ENCODE measurements at places on chromosomes 16 and 17.

- DNase-seq = no peak
Measured at GRCh38 chr16:86089991-86090390, 191.0 kb downstream of the IRF8 start.

GRCh38 chr17:2978991-2979390 lies 84.4 kb downstream of the OR1D5 start:
- DNase-seq = no peak

DNA sequence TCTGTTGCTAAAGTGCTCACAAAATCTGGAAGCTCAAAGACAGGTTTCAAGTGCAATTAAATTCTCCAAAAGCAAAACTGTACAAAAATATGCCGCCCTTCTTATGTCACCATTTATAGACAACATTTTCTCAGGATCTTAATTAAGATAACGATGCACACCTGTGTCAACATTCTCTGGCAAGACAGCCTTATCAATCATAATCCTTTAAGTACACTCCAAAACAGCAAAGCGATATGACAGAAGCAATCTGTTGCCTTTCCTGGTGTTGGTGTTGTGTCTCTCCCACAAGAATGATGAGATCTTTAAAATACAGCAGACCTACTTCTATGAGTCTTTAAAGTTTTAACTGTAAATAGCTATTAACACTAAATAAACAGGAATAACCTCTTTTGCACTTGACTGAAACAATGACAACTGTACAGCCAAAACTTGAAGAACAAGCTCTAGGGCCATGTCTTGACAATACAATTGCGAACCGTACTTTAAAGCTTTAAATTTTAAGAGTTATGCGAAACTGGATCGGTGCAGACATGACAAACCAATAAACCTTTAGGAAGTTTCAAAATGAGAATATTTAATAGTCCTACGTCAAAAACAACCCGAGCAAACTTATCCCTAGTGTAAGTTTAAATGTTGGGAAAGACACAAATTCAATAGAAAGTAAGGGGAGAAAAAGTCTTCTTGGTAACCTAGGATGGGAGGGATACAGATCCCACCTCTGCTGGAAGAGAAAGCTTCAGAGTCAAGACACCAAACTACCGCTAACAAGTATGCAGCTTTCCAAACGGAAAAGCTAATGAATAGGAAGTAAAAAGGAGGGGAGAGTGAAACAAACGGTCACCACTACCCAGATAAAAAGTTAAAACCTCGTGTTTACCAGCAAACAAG lies 3.3 kb upstream of the IRX5 start:
- peak; percentile 5 for DNase-seq

GRCh38 chr17:45883063-45883462 lies 11.3 kb upstream of the MAPT start:
- DNase-seq = no peak

GRCh38 chr17:38663125-38663751 lies 11.5 kb downstream of the EPOP start:
- peak; percentile 24 for DNase-seq

- peak; percentile 14 for DNase-seq
Measured at GRCh38 chr16:53822936-53823529, 119.1 kb downstream of the FTO start.

DNA sequence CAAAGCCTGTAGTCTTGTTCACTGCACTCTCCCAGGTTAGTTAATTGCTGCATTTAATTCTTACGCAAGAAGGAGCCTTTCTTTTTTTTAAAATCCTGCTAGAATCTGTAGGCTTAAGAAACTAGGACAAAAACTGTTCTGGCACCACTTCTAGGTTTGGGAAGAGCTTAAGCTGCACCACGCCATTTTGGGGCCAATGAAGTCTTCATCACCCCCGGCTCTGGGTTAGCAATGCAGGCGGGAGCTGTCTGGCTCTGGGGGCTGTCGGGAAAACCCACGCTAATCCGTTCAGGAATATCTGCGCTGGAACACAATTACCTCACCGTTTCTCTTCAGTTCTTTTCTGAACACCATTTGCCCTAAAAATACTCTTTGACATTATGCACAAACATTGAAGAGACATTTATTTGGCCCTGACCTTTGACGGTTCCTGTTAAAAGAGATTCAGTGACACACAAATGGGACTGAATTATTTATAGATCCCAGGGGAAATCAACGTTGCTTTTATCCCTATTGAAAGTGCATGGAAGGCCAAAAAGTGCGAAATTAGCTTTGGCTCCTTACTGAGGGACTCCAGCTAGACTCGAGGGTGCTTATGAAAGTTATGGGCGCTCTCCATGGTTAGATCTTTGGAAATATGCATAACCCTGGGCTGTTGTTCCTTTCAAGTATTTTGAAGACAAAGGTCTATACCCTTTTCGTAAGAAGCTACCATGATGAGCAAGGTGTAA lies 249.2 kb downstream of the HAPSTR1 start:
- no peak for DNase-seq

DNA sequence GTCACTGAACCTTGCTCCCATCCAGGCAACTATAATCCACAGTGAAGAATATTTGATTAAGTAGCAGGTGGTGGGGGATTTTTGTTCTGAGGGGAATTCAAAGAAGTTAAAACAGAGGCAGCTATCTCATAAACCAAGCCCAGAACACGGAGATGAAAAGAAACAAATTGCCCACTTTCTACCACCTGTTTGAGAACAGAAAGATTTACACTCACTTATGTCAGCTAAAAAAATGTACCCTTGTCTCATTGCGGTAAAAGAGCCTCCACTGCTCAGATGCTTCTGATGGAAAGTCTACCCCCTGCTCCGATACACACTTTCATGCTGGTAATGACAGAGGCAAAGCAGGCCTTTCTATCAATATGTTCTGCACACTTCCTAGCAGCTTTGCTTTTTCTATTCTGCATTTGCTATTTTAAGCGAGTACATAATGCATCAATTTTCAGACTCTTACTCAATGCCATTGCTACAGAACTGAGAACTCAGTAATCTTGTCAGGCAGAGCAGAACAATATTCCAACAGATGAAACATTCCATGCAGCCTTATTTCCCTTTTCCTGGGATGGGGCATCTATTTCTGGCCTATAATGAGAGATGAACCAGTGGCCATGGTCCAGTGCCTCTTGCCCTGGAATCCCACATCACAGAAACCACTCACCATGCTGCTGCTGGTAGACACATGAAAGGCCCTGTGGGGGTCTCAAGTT lies 29.0 kb downstream of the CDK5R1 start:
- no peak for DNase-seq

DNA sequence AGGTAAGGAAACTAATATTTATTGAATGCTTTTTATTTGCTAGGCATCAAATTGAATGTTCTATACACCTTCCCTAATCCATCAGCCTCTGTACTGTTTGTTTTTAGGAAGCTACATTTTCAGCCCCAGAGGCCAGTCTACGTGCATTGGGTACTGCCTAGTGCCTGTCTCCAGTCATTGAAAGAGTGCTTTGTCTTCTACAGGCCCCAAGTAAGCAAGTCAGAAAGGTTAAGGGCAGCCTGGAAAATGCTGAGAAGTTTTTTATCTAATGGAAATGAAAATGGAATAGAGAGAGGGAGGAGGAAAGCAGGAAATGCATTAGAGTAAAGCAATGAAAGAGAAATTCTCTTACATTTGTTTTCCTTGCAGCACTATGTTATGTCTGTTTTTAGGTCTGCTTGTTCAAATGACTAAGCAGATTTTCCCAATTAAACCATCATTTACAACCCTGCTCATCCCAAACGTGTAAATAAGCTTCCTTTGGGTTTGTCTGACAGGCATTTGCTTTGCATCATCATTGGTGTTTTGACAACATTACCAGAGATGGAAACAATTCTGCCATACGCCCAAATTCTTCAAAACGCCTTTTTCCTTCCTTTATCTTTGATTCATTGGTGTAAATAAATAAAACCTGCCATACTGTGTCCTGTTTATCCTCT lies 116.0 kb upstream of the GOT2 start:
- no peak for DNase-seq

GRCh38 chr17:34667656-34668055 lies 88.3 kb downstream of the TMEM132E start:
- no peak for DNase-seq

DNA sequence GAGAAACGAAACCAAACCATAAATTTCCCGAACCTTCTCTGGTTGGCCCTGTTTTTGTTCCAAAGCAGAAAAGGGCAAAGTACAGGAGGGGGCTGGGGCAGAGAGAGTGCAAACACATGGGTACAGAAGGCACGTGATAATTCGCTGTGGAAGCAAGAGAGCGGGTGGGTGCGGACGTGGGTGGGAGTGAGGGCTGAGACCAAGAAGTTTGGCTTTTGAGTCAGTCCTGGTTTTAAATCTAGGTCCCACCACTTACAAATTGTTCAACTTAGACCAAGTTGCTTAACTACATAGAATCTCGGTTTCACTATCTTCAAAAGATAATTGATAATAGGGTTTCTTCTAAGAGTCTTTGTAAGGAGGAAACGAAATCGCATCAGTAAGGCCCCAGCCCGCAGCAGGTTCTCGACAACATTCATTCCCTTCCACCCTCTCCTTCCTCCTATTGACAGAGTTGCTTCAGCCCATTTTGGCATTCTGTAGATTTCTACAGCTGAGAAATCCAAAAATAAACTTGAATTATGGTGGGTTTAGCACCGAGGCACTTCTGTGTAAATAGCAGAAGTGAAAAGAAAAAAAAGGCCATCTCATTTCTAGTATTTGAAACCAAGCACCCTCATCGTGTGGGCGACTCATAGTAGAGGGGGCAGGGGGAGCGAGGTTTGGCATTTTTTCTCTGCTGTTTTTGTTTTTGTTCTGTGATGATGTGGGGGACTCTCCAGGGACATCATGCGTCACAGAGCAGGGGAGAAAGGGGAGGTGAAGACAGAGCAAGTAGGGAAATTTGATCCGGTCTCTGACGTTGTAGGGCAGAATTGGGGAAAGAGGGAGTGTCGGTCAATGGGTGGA lies 33.6 kb upstream of the CCR7 start:
- peak; percentile 12 for DNase-seq

- DNase-seq = no peak
Measured at GRCh38 chr16:2821487-2822157, 4.6 kb downstream of the PRSS21 start.

- peak; percentile 31 for DNase-seq
Measured at GRCh38 chr17:74631468-74632450, 8.2 kb upstream of the CD300E start.

DNA sequence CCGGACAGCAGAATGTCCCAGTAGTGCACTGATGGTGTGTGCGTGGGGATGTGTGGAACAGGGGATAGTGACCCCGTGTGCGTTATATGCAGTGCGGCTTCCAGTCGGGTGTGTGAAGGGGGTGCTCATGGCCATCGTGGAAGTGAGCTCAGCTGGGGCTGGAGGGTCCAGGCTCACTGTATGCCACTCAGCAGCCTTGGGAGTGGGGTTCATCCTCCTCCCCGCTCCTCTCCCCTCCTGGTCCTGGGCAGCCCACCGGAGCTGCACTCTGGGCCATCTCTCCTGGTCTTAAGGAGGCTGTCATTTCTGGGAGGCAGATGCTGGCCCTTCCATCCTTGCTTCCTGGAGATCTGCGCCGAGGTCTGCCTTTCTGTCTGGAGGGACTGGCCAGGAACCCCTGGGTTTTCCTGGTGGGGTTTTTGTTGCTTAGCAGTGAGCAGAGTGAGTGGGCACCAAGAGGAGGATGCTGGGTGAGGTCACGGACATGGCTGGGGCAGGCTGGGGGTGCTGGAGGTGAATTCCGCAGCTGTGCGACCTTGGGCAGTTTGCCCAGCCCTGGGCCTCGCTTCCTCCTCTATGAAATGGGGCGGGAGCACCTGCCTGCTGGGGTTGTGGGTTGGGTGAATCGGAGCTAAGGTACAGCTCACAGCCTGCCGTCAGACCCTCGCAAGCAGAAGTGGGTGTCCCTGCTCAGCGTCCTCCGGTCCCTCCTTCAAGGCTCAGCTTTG lies 164.1 kb downstream of the SEC14L1 start:
- DNase-seq = no peak

- DNase-seq = no peak
Measured at GRCh38 chr16:49779979-49780378, 75.9 kb downstream of the ZNF423 start.

All from fibroblast of the aortic adventitia (primary cell).